Stimulated activated CD4-positive, alpha-beta T cell treated with anti-CD3 and anti-CD28 coated beads, Interleukin-1b, Interleukin-23, amount 100 ng/mL, for 4 hours (primary cell): ENCODE measurements at places on chromosomes 5 and 9.

- no peak for DNase-seq
These were observed 104.9 kb downstream of the MELK start for GRCh38 chr9:36677611-36678010.

DNA sequence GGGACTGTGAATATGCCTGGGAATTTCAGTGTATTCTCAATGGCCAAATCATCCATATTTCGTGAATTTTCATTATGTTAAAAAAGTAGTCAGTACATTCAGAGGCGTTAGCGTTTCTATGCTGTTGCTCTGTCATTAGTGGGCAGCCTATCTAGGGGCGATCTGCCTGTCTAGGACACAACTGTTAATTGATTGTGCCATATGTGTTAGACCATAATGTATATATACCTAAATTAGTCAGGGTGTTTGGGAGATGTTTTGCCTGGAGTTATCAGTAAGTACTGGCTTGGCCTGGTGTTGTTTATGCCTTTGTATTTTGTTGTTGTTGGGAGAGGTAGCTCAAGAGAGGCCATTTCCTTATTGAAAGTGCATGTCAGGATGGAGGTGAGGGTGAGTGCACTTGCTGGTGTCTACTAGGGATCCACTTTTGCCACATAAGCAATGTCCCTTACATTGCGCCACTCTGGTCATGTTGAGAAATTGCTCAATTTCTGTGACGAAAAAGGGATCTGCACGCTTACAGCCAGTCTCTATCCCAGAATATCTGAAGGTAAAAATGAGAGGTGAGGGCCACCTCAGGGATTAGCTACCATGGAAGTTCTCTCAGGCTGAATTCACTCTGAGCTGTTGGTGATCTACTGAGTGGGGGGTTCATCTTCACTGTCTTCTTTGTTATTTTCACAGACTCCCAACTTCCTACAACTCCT, 123.3 kb downstream of the ST8SIA4 start:
- no peak for DNase-seq

DNA sequence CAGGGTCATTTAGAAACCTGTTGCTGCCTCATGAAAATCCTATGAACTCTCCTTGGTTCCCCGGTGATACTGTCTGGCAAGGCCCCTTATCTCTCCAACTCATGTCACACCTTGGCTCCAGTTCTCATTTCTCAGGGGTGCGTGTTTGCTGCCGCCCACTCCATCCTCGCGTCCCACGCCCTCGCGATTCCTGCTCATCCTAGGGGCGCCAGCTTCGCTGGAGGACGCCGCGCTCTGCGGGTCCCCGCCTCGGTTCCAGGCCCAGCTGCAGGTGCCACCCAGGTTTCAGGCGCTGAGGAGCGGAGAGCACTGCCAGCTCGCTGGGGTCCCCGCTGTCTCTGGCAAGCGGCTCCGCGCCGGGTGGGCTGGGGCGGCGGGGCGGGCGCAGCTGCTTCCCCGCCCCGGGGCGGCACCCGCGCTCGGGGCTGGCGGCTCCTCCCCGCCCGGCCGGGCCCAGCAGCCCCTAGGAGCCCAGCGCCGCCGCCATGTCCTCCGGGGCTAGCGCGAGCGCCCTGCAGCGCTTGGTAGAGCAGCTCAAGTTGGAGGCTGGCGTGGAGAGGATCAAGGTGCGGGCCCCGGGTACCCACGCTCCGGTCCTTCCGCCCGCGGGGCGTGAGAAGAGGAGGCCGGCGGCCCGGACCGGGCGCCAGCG, at the start of gene GNG10:
Gene GNG10 (plus strand): TSS at position 456 of the 652 bp plus-strand sequence. CDS start 30 bp downstream, at position 486.
- peak; percentile 56 for DNase-seq

- no peak for DNase-seq
These were observed 37.2 kb downstream of the RCL1 start for GRCh38 chr9:4829969-4830368.
